Activated naive CD4-positive, alpha-beta T cell treated with anti-CD3 and anti-CD28 coated beads, Interleukin-2, amount 50 U/mL, for 72 hours (primary cell): ENCODE measurements at places on chromosomes 16 and 17. TPM values are rescaled to one million over a fixed set of nuclear protein-coding genes. Genes with fewer than 3 reads are reported as not detected.

Gene CD7
- total RNA-seq: 620 TPM

Gene TM4SF5
- not detected for total RNA-seq

Gene C17orf50
- not detected for total RNA-seq

Gene ZNF646
- total RNA-seq: 35.6 TPM

Gene KRTAP4-5
- total RNA-seq: not detected

Gene KREMEN2
- total RNA-seq: not detected

Gene KCNH4
- 0.23 TPM for total RNA-seq

Gene KRT36
- not detected for total RNA-seq

Gene RGS11
- 0.14 TPM for total RNA-seq

Gene HS3ST3A1
- not detected for total RNA-seq

Gene BRICD5
- 10.3 TPM for total RNA-seq

Gene ABI3
- total RNA-seq: 41.5 TPM

Gene GPATCH8
- 39.3 TPM for total RNA-seq

Gene CPHXL
- total RNA-seq: not detected

Gene MTHFSD
- total RNA-seq: 20.5 TPM

Gene MYCBPAP
- 0.30 TPM for total RNA-seq
